ENCODE measurements at places on chromosomes 2 and 18. TPM values are rescaled to one million over a fixed set of nuclear protein-coding genes. Genes with fewer than 3 reads are reported as not detected.
A peak's percentile ranks its signal among the peaks of the same experiment; 100 is the strongest.

PLEKHH2 gene
- 25.6 TPM for total RNA-seq

PER2 gene
- total RNA-seq, result 22.6 TPM

NR4A2 gene
- total RNA-seq, result 10.4 TPM

SLC4A5 gene
- 2.1 TPM for total RNA-seq

DYSF gene
- total RNA-seq, result 2.0 TPM

LYPD6B gene
- 1.1 TPM for total RNA-seq

CYP1B1 gene
- 1.6 TPM for total RNA-seq

PTGR3 gene
- 57.1 TPM for total RNA-seq

DNA sequence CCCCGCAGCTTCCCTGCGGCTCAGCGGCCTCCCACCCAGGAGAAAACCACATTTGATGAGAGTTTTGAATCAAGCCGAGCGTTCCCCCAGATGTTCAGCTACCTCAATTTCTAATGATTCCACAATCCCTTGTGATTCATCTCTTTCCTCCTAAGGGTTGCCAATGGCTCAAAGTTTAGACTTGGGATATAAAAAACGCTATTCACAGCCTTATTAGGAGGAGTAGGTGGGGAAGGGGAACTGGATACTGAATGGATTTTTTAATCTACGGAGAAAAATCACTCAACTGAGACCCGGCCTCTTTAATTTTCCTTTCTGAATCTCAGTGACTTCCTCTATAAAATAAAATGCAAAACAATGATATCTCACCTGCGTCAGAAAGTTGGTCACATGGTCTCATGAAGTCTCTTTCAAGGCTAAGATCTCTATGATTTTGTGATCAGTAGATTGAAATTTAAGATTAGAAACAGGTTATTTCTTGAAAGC is 192.6 kb upstream of the TCF4 start:
- no peak for DNase-seq

GRCh38 chr2:13135369-13135768 is 418.6 kb downstream of the TRIB2 start:
- DNase-seq, result no peak

GRCh38 chr2:73981081-73982001 is 3.4 kb upstream of the TET3 start:
- DNase-seq, result peak; percentile 77

GRCh38 chr18:79506191-79507075 is 110.7 kb downstream of the NFATC1 start:
- DNase-seq, result peak; percentile 19

DNA sequence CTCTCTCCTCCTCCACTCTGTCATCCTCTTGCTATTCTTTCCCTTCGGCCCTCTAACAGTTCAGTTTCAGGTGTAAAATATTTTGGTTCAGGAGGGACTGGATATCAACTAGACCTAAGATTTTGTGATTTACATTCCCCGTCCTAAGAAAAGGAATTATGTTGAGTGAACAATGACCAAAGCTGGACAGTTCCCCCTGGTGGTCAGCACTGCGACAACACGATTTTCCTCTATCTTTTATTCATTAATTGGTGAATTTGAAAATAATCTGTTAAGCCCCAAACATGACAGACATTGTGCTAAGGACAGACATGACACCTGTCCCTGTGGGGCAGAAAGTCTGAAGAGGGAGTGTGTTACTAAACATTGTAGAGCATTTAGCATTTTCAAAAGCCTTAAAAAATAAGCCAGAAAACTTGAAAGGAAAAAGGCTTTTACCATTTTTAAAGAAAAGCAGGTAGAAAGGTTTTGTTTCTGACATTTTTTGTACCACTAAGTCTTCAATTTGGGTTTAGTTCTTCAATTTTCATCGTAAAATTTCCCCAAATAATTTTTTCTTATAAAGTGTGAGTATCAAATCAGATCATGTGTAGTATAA is 28.4 kb upstream of the GTF2A1L start:
- peak; percentile 9 for DNase-seq

- DNase-seq, result no peak
These were observed 39.7 kb downstream of the THUMPD2 start for GRCh38 chr2:39739386-39739785.

DNA sequence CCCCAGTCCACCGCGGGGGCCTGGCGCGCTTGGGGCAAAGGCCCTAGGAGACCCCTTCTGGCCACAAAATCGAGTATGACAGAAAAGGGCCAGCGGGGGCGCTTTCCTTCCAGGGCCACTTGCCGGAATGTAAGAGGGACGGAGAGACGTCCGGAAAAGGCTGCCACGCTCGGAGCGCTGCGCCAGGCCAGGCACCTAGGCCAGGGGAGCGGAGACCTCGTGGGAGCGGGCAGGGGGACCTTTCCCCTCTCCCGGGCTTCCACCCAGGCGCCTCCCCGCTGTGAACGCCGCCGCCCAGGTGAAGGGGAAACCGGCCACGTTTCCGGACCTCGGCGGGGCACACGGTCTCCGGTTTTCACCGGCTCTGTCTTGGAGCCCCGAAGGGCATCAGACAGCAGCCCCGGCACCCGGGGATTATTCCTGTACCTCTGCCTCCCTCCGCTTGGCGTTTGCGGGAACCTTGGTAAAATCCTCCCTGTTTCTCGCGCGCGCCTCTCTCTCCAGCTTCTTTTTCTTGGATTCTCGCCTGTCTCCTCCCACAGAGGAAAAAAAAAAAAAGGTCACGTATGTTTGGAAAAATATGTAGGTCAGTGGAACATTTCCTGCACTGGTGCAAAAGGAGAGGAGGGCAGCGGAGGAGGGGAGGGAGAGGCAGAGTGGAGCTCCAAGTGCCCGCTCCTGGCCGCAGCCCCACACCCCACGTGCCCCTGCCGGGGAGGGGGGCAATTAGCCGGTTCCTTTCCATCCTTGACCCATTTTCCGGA is 1.2 kb upstream of the NPAS2 start:
- peak; percentile 74 for DNase-seq

GRCh38 chr18:22971038-22971437 is 37.9 kb downstream of the RBBP8 start:
- no peak for DNase-seq

- peak; percentile 78 for DNase-seq
These were observed 24.0 kb downstream of the TMEM177 start for GRCh38 chr2:119702918-119703401.

GRCh38 chr2:31002537-31003150 is 135.6 kb downstream of the GALNT14 start:
- no peak for DNase-seq

DNA sequence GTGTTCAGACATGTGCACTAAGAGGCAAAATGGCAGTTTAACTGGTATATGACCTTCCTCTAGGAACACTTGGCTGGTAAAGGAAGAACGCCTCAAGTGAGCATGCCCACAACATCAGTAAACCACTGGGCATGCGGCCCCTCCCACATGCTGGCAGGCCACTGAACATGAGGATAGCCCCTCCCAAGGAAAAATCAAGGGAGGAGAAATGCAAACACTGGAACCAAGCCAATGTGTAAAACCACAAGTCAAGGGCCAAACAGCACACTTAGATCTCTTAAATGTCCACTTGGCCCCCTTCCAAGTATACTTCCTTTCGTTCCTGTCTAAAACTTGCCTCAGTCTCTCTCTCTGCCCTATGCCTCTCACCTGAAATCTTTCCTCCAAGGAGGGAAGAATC is 980.8 kb downstream of the TSN start:
- DNase-seq, result peak; percentile 49

DNA sequence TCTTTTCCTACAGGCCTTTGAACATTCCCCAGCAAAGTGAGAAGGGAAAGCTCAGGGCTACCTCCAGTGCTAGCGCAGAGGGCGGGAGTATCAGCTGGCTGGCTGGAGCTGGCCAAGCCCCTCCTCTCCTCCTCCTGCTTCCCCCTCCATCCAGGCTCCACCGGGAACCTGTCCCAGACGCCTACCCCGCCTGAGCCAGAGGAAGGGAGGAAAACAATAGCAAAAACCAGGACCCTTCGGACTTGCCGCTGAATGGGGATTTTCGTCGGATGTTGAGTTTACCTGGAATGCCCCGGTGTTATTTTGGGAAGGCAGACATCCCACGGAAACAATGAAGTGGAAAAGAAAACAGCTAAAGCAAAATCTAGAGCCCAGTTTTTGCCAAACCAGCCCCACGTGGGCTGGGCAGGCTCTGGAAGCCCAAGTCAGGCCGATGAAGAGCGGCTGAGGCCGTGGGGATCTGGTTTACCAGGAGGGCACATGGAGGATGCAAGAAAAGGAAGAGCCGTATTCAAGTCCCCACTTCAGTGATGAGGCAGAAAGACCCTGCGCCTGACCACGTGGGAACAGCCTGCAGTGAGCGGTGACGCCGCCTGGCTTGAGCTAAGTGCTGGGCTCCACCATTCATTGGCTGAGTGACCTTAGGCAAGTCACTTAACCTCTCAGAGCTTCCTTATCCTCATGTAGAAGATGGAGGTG is 100.4 kb upstream of the LCLAT1 start:
- DNase-seq, result peak; percentile 40
